ENCODE measurements at places on chromosomes 3 and 15.

- DNase-seq, result no peak
These were observed 441.5 kb upstream of the RARB start for GRCh38 chr3:24986612-24987011.

DNA sequence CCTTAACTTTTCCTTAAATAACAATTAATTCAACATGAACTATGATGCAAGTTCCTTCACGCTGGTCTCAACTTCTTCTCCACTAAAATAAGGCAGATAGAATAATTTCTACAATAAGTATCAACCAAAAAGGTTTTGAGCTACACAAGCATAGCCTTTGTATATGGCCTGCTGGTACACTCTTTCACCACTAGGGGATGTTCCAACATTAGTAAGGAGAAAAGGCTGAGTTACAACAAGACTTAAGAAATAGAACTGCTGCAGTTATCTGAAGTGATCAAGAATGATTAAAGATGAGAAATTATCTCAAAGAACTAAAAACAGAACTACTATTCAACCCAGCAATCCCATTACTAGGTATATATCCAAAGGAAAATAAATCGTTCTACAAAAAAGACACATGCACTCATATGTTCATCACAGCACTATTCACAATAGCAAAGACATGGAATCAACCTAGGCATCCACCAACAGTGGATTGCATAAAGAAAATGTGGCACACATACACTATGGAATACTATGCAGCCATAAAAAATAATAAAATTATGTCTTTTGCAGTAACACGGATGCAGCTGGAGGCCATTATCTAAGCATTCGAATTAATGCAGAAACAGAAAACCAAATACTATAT lies 14.4 kb downstream of the ATP13A3 start:
- peak; percentile 35 for DNase-seq

GRCh38 chr3:11720304-11720898 lies 76.7 kb upstream of the VGLL4 start:
- DNase-seq, result no peak

- DNase-seq, result no peak
These were observed 24.6 kb downstream of the SEMA5B start for GRCh38 chr3:123002749-123003497.

DNA sequence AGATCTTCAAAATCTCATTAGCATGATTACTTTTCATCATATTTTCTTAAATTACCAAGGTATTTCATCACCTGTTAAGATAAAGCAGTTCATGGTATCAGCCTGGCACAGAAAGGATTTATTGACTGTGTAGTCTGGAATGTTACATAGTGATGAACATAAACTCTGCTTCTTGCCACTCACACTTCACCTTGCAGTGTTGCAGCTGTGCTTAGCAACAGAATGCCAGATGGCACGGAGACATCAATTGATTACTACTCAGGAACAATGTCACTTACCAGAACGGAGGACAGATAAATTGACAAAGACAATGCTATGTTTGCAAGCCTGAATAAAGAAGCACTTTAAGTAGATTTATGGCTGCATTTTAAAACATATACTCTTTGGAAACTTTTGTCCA lies 15.0 kb upstream of the BCHE start:
- no peak for DNase-seq

GRCh38 chr3:154223519-154223918 lies 100.8 kb downstream of the DHX36 start:
- DNase-seq, result no peak

- DNase-seq, result no peak
These were observed 8.6 kb downstream of the MAP3K13 start for GRCh38 chr3:185371306-185372074.

DNA sequence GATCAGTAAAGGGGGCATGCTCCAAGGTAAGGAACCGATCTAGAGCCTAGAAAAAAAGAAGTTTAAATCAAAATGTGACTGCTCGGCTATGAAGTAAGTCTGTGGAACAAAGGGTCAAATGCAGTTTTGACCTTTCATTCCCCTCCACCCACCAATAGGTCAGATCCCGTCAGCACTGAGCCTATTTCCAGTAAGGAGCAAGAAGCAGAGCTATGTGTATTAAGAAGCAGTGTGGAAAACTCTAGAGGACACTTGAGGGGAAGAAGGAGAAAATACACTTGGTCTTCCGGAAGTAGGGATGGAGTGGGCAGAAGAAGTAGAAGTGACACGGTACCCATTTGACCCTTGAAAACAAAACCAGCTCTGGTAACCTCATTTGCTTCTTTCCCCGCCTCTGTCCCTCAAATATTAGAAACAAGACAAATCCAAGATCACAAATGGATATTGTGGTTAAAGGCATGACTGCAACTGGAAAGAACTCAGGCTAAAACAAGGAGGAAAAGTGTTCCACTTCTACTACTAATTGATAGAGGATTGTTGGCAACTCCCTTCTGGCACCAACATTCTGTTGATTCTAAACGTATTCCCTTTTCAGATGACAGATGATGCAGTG lies 888.3 kb upstream of the NR2F2 start:
- no peak for DNase-seq

Measured in HS-5 (cell line).